ENCODE measurements at places on chromosomes 2 and 18. TPM values are rescaled to one million over a fixed set of nuclear protein-coding genes. Genes with fewer than 3 reads are reported as not detected.

LIMS3 gene
- total RNA-seq, result 0.97 TPM

MRPL30 gene
- 23.3 TPM for total RNA-seq

DNA sequence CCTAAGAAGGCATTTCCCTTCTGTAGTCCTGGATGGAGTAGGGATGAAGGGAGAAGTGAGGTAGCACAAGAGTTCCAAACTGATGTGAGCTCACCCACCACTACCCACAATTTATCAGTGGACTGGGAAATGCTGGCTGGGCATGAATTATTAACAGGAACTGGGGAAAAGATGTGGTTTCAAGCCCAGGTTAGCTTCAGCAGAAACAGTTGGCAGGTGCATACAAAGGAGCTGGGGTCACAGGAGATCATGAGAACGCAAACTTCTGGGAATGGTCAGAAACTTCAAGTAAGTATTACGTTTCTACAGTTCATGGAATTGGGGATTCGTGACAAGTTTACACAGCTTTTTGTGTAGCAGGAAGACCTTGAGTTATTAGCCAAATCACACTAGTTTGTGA lies 5.4 kb downstream of the CCDC141 start:
- no peak for DNase-seq

DNA sequence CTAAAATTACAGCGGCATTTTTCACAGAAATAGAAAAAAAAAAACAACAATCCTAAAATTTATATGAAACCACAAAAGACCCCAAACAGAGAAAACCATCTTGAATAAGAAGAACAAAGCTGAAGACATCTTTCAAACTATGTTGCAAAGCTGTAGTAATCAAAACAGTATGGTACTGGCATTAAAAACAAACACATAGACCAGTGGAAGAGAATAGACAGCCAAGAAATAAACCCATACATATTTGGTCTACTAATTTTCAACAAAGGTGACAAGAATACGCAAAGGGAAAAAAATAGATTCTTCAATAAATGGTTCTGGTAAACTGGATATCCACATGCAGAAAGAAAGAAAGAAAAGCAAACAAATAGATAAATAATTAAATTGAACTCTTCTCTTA lies 9.0 kb upstream of the CCDC150 start:
- no peak for DNase-seq

DNA sequence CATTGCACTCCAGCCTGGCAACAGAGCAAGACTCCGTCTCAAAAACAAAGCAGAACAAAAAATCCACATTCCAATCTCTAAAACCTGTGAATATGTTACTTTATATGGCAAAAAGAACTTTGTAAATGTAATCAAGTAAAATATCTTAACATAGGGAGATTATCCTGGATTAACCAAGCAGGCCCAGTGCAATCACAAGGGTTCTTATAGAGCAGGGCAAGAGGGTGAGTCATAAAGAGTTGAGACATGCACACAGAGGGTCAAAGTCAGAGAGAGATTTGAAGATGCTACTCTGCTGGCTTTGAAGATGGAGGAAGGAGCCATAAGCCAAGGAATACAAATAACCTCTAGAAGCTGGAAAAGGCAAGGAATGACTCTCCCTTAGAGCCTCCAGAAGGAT lies 60.9 kb upstream of the SLC9A2 start:
- no peak for DNase-seq

DNA sequence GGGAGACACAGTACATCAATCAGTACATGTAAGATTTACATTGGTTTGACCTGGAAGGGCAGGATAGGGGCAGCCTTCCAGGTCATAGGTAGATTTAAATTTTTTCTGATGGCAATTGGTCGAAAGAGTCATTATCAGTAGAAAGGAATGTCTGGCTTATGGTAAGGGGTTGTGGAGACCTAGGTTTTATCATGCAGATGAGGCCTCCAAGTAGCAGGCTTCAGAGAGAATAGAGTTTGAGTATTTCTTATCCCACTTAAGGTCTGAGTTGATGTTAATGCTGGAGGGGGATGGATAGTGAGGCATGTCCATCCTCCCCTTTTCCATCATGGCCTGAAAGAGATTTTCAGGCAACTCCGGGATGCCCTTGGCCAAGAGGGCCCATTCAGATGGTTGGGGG lies 60.7 kb downstream of the SPTBN1 start:
- no peak for DNase-seq

DNA sequence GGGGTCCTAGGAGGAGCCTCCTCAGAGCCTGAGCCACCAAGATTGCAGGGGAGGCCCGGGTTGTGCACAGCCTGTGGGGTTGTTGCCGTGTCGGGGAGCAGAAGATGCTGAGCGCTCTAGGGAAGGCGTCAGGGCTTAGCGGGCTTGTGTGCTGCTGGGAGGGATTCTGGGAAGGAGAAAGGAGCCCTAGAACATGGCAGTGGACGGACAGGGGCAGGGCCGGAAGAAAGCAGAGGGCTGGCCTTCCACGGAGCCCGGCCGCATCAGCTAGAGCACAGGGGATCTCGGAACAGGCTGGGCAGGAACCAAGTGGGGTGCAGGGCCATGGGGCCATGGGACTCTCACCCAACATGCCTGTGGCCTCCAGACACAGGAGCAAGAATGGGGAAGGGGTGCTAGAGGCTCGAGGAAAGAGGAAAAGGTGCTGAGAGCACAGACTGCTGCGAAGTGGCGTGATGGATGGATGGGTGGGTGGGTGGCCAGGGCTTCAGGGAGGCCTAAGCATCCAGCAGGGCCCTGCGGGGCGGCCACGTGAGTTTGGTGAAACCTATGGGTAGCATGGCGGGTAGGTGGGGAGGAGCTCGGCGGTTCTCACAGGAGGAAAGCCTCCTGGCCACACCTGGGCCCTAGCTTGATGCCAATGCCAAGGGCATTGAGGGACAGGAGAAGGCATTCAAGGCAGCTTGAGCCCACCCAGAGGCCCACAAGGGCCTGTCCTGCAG lies 35.8 kb downstream of the MTERF4 start:
- peak; percentile 17 for DNase-seq
